Iris pigment epithelial cell (primary cell): ENCODE measurements at places on chromosomes 12 and 14.

DNA sequence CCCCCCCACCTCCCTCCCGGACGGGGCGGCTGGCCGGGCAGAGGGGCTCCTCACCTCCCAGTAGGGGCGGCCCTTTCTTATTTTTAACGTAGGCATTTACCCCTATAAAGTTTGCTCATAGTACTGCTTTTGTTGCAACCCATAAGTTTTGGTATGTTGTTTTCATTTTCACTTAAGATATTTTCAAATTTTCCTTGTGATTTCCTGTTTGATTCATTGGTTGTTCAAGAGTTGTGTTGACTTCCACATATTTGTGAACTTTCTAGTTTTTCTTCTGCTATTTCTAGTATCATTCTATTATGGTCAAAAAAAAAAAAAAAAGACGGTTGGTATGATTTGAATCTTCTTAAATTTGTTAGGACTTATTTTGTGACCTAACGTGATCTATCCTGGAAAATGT lies 6.5 kb downstream of the NOXRED1 start:
- DNase-seq = no peak

GRCh38 chr12:10033783-10034545 lies 3.5 kb downstream of the CLEC9A start:
- peak; percentile 25 for DNase-seq

DNA sequence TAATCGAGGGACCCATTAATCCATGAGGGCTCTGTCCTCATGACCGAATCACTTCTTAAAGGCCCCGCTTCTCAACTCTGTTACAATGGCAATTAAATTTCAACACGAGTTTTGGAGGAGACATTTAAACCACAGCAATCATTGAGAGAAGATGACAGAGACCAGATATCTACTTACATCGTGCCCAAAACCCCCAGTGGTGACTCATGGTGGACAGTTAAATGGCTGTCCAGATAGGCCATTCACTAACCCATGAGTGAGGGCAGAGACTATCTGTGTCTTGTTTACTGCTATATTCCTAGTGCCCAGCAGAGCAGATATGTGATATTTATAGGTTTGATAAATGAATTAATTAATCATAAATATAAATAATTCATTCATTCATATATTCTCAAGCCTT lies 20.0 kb upstream of the FLVCR2 start:
- no peak for DNase-seq

- no peak for DNase-seq
Observed at GRCh38 chr12:104468371-104468770, 11.6 kb downstream of the CHST11 start.

DNA sequence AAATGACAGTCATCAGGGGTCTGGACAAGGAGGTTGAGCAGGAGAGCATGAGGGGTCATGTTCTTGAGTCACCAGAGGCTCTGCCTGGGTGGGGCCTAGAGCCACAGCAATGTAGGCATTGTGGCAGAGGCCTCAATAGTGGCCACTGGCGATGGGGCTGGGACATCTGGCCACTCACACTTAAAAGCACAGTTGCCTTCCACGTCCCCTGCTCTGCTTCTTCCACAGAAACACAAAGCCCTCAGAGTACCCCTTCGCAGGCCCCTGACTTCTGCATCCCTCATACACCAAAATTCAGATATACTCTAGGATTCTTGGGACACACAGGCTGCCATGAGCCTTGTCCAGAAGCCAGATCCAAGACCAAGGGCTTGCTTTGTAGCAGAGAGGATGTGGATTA lies 2.2 kb downstream of the SLC10A1 start:
- DNase-seq = no peak

DNA sequence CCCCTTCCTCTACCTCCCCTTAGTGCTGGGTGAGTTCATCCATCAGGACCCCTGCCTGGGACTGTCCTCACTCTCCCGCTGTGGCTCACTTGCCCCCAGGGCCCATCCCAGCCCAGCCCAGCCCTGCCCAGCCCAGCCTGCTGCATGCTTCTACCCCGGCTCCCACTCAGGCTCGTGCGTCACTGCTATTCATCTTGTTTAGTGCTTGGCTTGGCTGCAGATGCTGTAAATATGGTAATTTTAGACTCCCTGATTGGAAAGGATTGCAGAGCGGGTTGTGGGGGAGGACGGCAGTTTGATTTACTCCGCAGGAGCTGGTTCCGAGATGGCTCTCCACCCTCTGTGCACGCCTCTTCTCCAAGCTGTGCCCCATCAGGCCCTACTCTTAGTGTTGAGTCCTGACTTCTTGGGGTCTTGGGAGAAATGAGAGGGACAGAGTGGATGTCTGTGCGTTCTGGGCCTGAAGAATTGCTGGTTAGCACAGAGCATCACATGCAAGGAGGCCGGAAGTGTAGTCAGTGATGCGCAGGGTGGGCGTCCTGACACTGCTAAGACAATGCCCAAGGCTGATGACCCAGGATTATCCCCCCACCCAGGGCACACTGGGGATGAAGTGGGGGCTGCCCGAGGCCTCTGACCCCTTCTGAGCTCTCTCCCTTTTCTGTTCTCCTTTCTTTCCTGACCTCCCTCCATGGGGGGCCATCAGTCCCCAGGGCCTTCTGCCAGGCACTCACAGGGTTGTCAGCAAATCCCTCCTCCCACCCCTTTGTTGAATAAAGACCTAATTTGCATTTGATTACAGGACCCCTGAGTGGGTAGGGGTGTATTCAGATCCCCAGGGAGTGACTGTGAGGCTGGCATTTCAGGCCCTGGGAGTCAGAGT lies 244.4 kb downstream of the ZFP36L1 start:
- peak; percentile 99 for DNase-seq

GRCh38 chr14:77314043-77314442 lies 6.6 kb downstream of the POMT2 start:
- DNase-seq = peak; percentile 96

GRCh38 chr14:93606091-93606490 lies 175.4 kb downstream of the UNC79 start:
- no peak for DNase-seq

GRCh38 chr14:99073431-99073830 lies 198.6 kb downstream of the BCL11B start:
- DNase-seq = no peak

GRCh38 chr14:60561845-60562746 lies 53.1 kb downstream of the SIX6 start:
- DNase-seq = peak; percentile 81

DNA sequence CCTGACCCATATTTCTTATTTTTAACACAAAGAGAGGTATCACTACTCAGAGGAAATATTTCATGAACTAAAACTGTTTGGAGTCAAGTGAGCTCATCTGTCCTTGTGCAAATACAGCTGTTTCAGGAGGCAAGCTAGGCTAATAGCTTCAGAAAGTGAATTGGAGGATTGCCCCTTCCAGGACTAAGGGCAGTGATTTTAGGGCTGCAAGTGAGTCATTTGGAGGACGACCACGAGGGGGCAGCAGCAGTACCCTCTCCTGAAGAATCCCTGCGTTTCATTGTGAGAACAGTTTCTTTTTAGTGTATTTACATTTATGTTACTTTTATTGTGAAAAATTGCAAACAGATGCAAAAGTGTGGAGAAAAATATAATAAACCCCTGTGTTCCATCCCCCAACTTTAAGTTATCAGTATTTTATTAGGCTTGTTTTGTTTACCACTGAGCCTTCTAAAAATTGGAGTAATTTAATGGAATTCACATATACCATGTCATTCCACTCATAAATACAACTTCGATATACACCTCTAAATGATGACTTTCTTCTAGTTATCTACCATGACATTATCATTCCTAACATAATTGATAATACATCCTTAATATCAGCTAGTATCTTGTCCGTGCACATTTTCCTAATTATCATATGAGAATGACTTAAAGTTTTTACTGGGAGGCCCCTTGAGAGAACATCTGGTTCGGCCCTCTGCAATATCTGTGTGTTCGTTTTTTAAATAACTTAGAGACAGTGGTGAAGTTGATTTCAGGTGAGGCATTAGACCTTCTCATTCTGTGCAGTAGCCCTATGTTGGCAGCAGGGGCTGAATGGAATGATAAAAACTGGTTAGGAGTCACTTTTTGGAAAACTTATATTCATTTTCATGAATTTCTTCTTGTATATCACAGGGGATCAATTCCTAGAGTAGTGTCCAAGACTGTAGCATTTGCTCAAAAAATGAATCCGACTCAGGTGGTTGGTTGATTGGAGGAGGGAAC lies 13.7 kb downstream of the FOXJ2 start:
- DNase-seq = peak; percentile 75

DNA sequence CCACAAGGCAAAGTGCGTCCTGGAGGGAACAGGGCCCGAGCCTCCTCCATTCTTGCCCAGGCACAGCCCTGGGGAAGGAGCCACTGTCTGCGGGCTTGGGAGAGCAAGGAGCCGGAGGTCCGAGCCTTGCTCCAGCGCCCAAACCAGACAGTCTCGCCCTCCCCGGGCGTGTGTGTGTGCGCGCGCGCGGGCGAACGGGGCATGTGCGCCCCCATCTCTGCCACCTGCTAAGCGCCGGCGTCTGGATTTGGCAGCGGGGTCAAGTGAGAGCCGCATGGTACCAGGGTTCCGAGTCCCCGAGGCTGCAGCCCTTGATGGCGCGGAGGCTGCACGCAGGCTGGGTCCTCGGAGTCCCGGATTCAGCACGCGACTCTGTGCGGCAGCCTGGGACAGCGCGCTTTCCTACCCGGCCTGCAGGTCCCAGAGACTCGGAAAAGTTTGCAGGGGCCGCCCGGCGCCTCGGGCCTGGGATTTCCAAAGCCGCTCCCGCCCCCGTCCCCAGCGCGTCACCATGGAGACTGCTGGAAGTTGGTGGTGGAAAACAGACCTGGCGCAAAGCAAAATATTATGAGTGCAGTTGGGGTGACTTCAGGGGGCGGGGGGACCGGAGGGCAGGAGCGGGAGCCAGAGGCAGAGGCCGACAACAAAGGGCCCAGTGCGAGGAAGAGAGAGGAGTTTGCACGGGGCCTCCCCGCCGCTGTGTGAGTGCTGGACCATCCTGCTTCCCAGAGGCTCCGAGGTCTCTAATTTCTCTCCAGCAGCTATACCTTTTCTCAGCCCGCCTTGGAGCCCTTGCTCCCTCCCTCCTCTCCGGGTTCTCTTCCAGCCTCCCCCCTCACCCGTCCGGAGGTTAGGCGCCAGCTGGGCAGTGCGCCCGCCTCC lies 4.2 kb downstream of the RFX4 start:
- no peak for DNase-seq
